ENCODE measurements at places on chromosomes 2 and 18. TPM values are rescaled to one million over a fixed set of nuclear protein-coding genes. Genes with fewer than 3 reads are reported as not detected.

DNA sequence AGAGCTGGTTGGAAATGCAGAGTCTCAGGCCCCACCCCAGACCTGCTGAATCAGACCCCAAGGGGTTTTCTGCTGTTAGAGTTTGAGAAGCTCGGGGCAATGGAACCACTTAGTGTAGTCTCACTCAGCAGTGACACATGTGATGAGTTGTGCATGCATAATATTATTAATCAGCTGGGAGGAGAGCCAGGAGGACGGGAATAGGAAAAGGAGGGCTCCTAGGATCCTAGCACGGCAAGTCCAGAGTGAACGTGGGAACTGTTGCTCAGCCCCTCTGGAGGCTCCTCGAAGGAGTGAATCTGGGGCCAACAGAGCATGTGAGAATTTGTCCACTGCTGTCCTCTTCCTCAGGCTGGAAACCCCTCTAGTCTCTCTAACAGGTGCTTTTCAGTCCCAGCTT lies 87.1 kb downstream of the HS1BP3 start:
- DNase-seq, result no peak

DNA sequence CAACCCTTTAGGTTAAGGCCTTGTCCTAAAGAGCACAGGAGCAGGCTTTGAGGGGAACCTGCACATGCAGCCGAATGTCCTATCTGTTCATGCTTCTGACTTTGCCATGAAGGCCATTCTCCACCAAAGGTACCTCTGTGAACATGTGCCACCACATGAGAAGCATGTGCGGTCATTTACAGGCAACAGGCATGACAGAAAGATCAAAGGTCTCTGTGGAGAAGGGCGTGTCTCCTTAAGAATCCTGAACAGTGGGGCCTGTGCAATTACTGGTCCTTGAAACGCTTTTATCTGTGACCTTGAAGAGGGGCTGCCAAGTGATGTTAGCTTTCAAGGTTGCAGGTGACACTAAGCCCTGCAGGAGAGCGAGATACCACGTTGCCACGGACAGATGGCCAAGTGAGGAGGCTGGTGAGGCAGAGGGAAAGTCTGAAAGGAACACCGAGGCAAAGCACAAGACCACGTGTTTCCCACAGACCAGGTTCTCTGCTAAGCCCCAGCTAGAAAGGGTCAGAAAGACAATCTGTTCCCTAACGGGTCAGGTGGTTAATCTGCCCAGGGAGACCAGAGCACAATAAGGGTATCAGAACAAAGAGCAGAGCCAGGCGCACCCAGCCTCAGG lies 19.5 kb upstream of the POMC start:
- no peak for DNase-seq

GRCh38 chr18:5914951-5915350 lies 19.6 kb upstream of the TMEM200C start:
- DNase-seq, result no peak

DNA sequence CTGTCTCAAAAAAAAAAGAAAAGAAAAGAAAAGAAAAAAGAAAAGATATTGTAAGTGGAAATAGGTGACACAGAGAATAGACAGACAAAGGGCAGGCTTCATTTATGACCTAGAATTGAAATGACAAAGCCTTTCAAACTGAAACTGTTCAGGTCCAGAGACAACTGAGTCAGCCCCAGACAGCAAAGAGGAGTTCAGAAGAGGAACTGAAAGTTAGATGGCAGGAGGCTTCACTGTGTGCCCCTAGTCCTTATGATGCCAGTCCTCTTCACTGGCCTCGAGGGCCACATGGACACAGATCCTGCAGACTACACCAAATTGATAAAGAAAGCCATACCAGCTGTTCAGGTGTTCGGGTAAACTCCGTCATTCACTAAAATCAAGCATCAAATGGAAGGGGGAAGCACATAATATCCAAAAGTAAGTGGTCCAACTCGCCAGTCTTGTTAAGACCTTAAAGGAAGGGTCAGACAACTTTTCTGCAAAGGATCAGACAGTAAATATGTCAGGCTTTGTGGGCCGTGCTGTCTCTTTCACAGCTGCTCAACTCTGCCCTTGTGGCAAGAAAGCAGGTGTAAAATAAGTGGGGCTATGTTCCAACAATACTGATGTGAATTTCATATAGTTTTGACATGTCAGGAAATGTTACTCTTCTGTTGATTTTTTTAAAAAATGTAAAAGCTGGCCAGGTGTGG lies 231.9 kb upstream of the MGAT5 start:
- DNase-seq, result no peak

LYPD1 gene
- total RNA-seq, result 24.5 TPM

MPP4 gene
- under 0.01 TPM for total RNA-seq

CIB4 gene
- total RNA-seq, result not detected

SDC1 gene
- total RNA-seq, result 9.8 TPM

FIGN gene
- 1.2 TPM for total RNA-seq

GRCh38 chr18:35584735-35585134 lies 3.2 kb downstream of the GALNT1 start:
- no peak for DNase-seq

ATP6V1C2 gene
- total RNA-seq, result 1.2 TPM

TTN gene
- total RNA-seq, result 1.6 TPM

DNA sequence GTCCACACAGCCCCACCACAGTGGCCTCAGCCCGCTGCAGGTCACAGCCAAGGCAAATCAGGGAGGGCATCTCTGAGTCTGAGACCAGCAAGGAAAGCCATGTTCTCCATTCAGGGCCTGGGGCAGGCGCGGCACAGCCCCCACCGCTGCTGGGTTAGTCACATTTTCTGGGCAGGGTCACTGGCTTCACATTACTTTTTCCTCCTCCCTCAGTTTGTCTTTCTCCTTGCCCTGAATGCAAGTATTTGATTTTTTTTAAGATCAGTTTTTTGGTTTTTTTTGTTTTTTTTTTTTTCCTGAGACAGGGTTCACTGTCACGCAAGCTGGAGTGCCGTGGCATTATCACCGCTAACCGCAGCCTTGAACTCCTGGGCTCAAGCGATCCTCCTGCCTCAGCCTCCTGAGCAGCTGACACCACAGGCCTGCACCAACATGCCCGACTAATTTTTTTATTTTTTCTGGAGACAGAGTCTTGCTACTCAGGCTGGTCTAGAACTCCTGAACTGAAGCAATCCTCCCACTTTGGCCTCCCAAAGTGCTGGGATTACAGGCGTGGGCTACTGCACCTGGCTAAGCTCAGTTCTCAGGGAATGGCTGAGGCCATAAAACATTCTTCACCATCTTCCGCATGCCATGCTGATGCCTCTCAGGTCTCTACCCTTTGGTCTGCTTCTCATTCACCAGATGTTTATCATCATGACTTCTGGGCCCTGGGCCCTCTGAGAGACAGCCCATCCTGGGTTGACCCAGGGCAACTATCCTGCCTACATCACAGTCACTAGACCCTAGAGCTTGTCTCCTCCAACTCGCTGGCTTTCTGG lies 628 bp upstream of the CAPG start:
- DNase-seq, result no peak

GRCh38 chr2:8408560-8409460 lies 273.0 kb upstream of the ID2 start:
- no peak for DNase-seq

DNA sequence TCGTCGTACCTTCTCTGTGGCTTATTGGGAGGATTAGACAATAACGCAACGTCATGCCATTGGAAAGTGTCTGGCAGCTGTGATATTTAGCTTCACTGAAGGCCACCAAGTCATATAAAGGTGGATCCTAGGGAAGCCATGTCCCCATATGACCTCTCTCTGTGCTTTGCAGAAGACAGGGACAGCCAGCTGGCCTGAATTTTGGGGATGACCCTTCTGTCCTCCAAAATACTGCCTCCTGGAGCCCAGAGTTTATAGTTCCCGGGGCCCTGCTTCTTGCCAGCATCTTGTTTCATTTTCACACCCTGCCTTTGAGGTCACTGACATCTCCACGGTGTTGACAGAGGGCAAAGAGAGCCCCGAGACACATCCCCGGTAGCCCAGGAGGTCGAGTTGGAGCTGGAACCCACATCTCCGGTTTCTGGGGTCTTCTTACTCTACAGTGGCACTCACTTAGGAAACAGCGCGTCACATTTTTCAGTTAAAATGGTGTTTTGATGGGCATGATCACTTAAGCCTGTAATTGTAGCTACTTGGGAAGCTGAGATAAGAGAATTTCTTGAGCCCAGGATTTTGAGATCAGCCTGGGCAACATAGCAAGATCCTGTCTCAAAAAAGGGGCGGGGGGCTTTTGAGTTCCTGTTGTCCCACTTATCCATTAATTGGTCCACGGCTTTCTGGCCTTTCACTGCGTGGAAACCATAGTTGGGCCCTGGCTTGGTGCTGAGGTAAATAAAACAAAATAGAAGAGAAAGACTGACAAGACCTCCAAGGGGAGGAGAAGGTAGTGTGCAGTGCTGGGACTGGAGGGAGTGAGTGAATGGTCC lies 101.1 kb downstream of the DDX1 start:
- DNase-seq, result no peak

PARD6G gene
- 9.4 TPM for total RNA-seq

GRCh38 chr2:26607698-26608097 lies 33.5 kb downstream of the CIB4 start:
- DNase-seq, result no peak

DNA sequence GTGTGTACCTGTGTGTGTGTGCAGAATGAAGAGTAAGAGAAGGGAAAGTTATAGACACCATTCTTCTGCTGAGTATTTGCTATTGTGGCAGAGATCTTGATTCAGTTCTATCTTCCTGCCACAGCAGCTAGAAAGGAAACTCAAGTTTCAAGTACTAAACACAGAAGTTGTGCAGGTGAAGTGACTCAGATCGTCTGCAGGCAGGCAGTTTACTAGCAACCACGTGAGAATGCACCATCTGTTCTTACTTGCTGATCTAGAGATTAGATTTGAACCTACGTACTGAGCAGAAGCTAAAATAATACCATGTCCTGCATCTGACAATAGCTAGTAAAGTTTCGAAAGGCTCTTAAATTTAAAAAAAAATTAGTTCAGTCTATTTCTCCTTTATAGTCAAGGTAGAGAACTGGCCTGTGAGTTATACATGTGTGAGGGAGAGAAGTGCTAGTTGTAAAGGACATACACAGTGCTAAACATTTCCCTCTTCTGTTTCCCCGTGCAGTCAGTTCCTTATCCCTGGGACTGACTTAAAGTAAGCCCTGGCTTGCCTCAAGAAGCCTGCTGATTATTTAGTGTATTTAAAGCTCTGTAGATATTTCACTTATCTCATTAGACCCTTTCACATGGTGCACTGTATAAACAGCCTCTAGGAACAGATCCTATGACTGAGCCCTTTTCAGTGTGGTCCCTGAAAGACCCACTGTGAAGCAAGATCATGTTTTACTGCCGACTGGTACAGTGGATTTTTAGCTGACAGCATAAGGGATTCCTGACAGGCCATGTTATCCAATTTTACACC lies 45.0 kb downstream of the SLC38A11 start:
- DNase-seq, result no peak

GRCh38 chr18:24841536-24841935 lies 381.1 kb downstream of the HRH4 start:
- DNase-seq, result no peak

- no peak for DNase-seq
Observed at GRCh38 chr18:48543228-48543627, 4.4 kb downstream of the CTIF start.

GRCh38 chr2:23302591-23302990 lies 82.4 kb upstream of the KLHL29 start:
- DNase-seq, result no peak

GRCh38 chr2:196337208-196337953 lies 166.0 kb upstream of the STK17B start:
- no peak for DNase-seq

TLX2 gene
- not detected for total RNA-seq

TTR gene
- total RNA-seq, result 0.82 TPM

DNA sequence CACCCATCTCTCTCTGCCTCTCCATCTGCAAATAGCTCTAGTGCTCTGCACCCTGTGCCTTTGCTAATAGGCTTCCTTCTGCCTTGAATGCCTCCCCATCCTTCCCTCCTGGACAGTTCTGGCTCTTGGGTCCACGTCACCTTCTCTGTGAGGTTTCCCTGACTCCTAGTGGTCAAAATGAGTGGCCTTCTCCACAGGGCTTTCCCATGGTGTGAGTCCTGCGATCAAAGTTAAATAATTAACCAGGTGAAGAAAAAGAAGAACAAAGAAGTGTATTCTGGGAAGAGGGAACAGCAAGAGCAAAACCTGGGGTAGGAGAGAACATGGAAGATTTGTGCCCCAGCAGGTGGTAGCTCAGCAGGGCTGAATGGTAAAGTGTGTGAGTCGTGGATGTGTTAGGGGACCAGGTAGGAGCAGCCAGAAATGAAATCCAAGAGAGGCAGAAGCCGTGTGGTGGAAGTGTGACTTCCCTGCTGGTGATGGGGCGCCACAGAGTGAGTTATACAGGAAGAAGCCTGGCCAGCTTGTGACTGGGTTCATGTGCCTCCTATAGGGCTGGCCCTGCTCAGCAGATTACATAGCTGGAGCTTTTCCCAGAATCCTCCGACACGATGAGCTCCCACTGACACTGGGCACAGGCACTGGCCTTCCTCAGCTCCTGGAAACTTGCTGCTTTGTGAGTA lies 93.8 kb upstream of the LDAH start:
- DNase-seq, result no peak

ITM2C gene
- total RNA-seq, result 110 TPM

DNA sequence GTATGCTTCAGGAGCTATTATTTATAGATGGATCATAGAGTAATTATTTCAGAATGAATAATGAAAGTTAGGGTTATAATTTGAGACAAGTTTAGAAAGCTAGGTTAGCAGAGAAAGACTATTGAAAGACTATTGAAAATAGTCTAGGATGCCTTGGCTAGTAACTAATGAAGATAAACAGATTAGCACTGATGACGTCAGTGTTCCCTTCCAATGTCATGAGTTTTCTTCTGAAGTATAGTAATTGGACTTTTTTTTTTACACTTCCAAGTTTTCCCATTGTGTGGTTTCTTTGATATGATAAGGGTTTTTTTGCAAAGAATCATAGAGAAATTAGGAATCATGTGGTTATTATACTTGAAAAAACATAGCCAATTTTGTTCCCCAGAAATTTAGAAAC lies 1041.5 kb upstream of the CRIM1 start:
- DNase-seq, result no peak

GRCh38 chr18:13164406-13164805 lies 54.2 kb upstream of the LDLRAD4 start:
- no peak for DNase-seq

- no peak for DNase-seq
Observed at GRCh38 chr2:24330161-24330560, 30.2 kb downstream of the ITSN2 start.

GRCh38 chr2:233816334-233816733 lies 38.0 kb downstream of the HJURP start:
- DNase-seq, result no peak

DNA sequence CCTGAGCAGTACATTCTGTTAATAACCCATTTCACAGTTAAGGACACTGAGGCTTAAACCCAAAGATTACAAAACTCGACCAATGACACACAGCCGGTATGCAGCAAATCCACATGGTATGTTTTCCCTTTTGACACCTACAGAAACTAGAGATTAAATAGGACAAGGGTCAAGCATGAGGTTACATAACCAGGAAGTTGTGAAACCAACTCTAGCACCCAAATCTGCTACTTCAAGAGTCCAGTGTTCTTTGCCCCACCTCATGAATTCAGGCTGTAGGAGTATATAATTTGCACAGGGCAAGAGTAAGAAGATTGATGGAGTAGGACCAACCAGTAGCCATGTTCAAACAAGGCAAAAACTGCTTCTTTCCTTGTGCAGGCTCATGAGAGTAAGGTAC lies 249.8 kb downstream of the BCL11A start:
- no peak for DNase-seq
